Placental epithelial cell (primary cell): ENCODE measurements at places on chromosomes 11 and 22. TPM values are rescaled to one million over a fixed set of nuclear protein-coding genes. Genes with fewer than 3 reads are reported as not detected.

The FOLR3 gene
- total RNA-seq = 2.3 and 2.4 TPM in 2 replicates

The MRGPRE gene
- total RNA-seq = 0.87 TPM in 1 of 2 replicates, not detected in the other

The TRIM49 gene
- total RNA-seq = not detected in 2 replicates

The PRODH gene
- total RNA-seq = 0.11 and 0.79 TPM in 2 replicates

The KDELR3 gene
- total RNA-seq = 67.5 and 126 TPM in 2 replicates

The JHY gene
- 5.5 and 6.4 TPM in 2 replicates for total RNA-seq

The MMP12 gene
- 0.22 TPM in 1 of 2 replicates, not detected in the other for total RNA-seq

The CARD16 gene
- total RNA-seq = not detected in 2 replicates

The SLC22A6 gene
- not detected in 2 replicates for total RNA-seq

The SERPING1 gene
- 0.65 and 13.7 TPM in 2 replicates for total RNA-seq

The ZNF195 gene
- 18.1 and 37.6 TPM in 2 replicates for total RNA-seq

The APOBEC3H gene
- 1.2 TPM in 1 of 2 replicates, not detected in the other for total RNA-seq

The MEI1 gene
- total RNA-seq = 0.39 TPM in 1 of 2 replicates, not detected in the other

The DNAJB13 gene
- not detected in 2 replicates for total RNA-seq

The C22orf15 gene
- 0.39 and 0.54 TPM in 2 replicates for total RNA-seq

The ANKRD13D gene
- 28.1 and 42.4 TPM in 2 replicates for total RNA-seq

The CRELD2 gene
- total RNA-seq = 58.1 and 87.2 TPM in 2 replicates

The OR10A2 gene
- total RNA-seq = not detected in 2 replicates

The BEST1 gene
- total RNA-seq = under 0.01 and 0.11 TPM in 2 replicates

The CBLIF gene
- total RNA-seq = not detected in 2 replicates

The PLEKHA7 gene
- 80.9 and 122 TPM in 2 replicates for total RNA-seq

The EMID1 gene
- 0.54 and 3.5 TPM in 2 replicates for total RNA-seq

The APOA5 gene
- not detected in 2 replicates for total RNA-seq

The WNT7B gene
- 0.11 TPM in 1 of 2 replicates, not detected in the other for total RNA-seq

The POLA2 gene
- total RNA-seq = 5.0 and 6.3 TPM in 2 replicates

The FGF19 gene
- not detected in 2 replicates for total RNA-seq

The CARD10 gene
- 16.5 TPM in 2 replicates for total RNA-seq

The MCHR1 gene
- total RNA-seq = 0.33 and 0.39 TPM in 2 replicates

The OR52B6 gene
- not detected in 2 replicates for total RNA-seq

The PHETA2 gene
- total RNA-seq = 29.4 and 42.0 TPM in 2 replicates

The YPEL4 gene
- 0.33 and 0.39 TPM in 2 replicates for total RNA-seq

The CRACR2B gene
- total RNA-seq = 1.2 and 1.6 TPM in 2 replicates

The MMP8 gene
- total RNA-seq = not detected in 2 replicates

The NFAM1 gene
- not detected in 2 replicates for total RNA-seq

The TTC38 gene
- total RNA-seq = 24.7 and 35.2 TPM in 2 replicates

The CPT1A gene
- total RNA-seq = 20.9 and 28.7 TPM in 2 replicates

The SCGB1D2 gene
- not detected in 2 replicates for total RNA-seq

The TMPRSS6 gene
- under 0.01 and 0.11 TPM in 2 replicates for total RNA-seq

The KCNJ11 gene
- total RNA-seq = under 0.01 TPM in 1 of 2 replicates, not detected in the other

The TRIM34 gene
- 9.4 and 11.0 TPM in 2 replicates for total RNA-seq

The PATE3 gene
- not detected in 2 replicates for total RNA-seq

The TMEM121B gene
- total RNA-seq = under 0.01 TPM in 1 of 2 replicates, not detected in the other

The NELL1 gene
- total RNA-seq = 6.3 TPM in 1 of 2 replicates, not detected in the other

The TPBGL gene
- under 0.01 TPM in 2 replicates for total RNA-seq

The MS4A12 gene
- total RNA-seq = not detected in 2 replicates

The KRTAP5-8 gene
- not detected in 2 replicates for total RNA-seq

The GGTLC3 gene
- total RNA-seq = not detected in 2 replicates

The PKNOX2 gene
- 2.6 and 3.1 TPM in 2 replicates for total RNA-seq
